ENCODE measurements at places on chromosomes 5 and 9. TPM values are rescaled to one million over a fixed set of nuclear protein-coding genes. Genes with fewer than 3 reads are reported as not detected.

STING1 gene
- total RNA-seq = 47.8 TPM

CCDC69 gene
- 5.9 TPM for total RNA-seq

FAXDC2 gene
- total RNA-seq = 2.0 TPM

TMEM8B gene
- total RNA-seq = 1.6 TPM

GARIN3 gene
- not detected for total RNA-seq

FSTL4 gene
- total RNA-seq = not detected

DIRAS2 gene
- not detected for total RNA-seq

PCDHGA2 gene
- 1.2 TPM for total RNA-seq

NTNG2 gene
- total RNA-seq = 1.5 TPM

TYRP1 gene
- total RNA-seq = 0.38 TPM

AJM1 gene
- 0.90 TPM for total RNA-seq

TRPM3 gene
- 11.9 TPM for total RNA-seq

CXCL14 gene
- not detected for total RNA-seq

HTR1A gene
- not detected for total RNA-seq

VLDLR gene
- 29.8 TPM for total RNA-seq

DDX41 gene
- total RNA-seq = 138 TPM

Data from smooth muscle cell of the coronary artery (primary cell).